GM13976 (cell line): ENCODE measurements at places on chromosomes 6 and 20.

GRCh38 chr6:108562503-108562993 lies 1.8 kb downstream of the FOXO3 start:
- DNase-seq: no peak

DNA sequence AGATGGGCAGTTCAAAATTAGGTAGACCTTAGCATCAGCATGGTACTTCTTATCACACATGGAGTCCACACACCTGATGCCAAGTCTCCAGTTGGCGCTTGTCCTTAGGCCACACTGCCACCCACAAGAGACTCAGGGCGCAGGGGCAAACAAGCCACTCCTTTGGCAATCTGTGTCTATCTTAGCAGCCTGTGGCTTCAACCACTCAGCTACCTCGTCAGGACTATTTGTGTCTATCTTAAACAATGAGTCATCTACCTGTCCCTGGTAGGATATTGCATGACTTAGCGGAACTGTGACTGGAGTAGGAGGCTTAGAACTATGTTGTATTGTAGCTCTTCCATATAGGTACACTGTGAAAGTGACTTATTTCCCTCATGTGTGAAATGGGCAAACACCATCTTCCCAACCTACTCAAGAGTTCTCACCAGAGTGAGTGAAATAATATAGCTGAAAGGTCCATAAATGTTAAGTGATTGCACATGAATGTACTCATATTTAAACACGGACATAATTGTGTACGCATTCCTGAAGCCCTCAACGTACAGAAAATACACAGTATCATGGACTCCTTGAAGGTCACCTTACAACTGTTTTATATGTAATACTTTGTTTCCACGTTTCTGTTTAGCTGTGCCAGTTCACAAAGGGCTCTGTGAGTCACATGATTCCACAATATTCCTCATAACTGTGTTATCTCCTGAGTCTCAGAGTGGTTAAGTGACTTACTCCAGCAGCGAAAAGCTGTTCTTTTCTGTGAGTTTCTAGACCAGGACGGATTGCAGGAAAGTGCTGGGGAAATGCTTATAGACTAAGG lies 1.6 kb downstream of the TRIM27 start:
- DNase-seq: no peak

DNA sequence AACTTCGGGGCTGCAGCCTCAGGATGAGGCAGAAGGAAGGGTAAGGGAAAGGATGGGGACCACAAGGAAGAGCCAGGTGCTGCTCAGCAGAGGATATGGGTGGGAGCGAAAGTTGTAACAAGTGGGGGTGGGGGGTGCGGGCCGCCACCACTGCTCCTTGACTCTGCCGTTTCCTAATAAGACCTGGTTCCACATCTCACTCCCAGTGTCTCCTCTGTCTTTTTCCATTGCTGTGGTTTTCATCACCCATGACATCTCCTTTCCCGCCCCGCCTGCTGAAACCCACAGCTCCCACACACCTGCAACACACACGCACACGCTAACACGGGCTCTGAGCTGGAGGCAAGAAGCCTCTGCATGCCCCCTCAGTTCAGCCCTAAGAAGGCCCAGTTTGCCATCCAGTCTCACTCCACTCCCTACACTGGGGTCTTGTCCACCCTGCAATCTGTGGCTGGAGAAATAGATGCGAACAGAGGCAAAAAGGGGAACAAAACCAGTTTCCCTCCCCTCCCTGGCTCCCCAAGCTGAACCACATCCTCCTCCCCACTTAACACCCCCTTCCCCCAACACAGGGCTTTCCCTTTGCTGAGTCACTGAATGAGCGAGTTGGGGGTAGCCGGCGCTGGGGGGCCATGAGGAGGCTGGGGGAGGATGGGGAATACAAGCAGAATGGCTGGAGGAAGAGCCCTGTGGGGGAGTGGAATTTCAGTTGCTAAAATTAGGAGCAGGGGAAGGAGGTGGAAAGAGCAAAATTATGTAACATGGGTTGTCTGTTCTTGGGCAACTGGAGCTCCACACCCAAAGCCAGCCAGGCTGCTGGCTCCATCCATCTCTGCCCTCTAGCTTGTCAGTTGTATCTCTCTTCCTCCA lies 11.5 kb downstream of the NFKBIL1 start:
- peak; percentile 82 for DNase-seq

GRCh38 chr6:1129131-1129530 lies 182.8 kb upstream of the FOXQ1 start:
- DNase-seq: no peak

- DNase-seq: no peak
Measured at GRCh38 chr6:137452333-137452894, 41.8 kb downstream of the OLIG3 start.

- DNase-seq: no peak
Measured at GRCh38 chr20:31440012-31440659, at the start of gene DEFB123. Gene DEFB123 (plus strand): TSS chr20:31440632. CDS start chr20:31440699, 67 bp downstream.

DNA sequence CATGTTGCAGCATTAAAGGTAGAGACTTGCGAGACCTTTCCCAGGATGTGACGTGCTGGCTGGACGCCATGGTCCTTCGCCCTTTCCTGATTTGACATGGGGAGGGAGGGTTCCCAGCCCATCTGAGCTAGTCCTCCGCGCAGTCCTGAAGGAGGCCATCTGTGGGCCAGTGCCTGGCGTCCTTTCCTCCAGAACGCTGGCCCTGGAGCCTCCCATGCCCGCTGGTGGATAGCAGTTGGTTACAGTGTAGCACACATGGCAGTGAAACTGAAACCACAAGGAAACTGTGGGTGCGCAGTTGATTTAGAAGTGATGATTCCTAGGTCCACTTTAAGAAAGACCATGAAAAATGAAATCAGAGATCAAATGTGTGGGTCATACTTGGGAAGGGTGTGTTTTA lies 193.7 kb downstream of the CDH4 start:
- no peak for DNase-seq

- DNase-seq: no peak
Measured at GRCh38 chr6:111846492-111847409, 26.5 kb downstream of the FYN start.

DNA sequence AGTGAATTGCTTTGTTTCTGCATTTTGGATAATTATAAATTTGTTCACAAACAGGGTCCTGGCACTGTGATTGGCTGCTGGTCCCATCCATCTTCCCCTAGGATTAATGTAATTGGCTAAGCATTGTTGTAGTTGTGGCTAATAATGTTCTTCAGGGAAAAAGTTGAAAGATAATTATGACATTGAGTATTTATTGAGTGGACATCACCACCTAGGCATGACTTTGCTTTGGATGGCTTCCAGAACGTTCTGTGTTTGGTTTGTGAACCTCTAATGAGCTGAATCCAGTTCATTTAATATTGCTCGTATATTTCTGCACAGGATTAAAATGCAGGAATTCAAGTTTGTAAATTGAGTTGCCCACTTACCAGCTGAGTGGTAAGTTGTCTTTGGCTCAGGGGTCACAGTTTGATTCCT lies 55.1 kb downstream of the ARID1B start:
- no peak for DNase-seq

DNA sequence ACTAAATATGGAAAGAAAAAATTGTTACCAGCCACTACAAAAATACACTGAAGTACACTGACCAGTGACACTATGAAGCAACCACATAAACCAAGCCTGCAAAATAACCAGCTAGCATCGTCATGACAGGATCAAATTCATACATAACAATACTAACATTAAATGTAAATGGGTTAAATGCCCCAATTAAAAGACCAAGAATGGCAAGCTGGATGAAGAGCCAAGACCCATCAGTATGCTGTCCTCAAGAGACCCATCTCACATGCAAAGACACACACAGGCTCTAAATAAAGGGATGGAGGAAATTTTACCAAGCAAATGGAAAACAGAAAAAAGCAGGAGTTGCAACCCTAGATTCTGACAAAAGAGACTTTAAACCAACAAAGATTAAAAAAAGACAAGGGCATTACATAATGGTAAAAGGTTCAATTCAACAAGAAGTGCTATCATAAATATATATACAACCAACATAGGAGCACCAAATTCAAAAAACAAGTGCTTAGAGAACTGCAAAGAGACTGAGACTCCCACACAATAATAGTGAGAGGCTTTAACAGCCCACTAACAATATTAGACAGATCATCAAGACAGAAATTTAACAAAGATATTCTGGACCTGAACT lies 104.8 kb downstream of the HACE1 start:
- no peak for DNase-seq

- DNase-seq: no peak
Measured at GRCh38 chr20:18635380-18635779, 47.5 kb downstream of the DTD1 start.

GRCh38 chr20:40471261-40471629 lies 217.8 kb downstream of the MAFB start:
- no peak for DNase-seq

DNA sequence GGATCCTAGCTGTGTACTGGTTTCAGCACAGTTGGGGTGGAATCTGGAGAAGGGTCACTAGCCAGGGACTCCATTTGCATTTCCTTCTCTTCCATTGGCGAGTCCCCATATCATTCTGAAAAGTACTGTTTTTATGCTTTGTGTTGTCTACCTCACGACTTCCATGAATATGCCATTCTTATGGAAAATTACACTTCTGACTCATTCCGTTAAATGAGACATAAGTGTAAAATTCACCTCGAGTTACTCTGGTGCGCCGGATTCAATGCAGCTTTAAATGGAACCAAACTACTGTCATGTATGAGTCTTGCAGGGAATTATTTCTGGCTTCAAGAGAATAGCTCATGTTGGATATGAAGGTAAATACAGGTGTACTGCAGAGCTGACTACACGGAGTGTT lies 99.2 kb downstream of the PDE7B start:
- DNase-seq: no peak

GRCh38 chr6:10347561-10348327 lies 67.1 kb downstream of the TFAP2A start:
- DNase-seq: no peak

DNA sequence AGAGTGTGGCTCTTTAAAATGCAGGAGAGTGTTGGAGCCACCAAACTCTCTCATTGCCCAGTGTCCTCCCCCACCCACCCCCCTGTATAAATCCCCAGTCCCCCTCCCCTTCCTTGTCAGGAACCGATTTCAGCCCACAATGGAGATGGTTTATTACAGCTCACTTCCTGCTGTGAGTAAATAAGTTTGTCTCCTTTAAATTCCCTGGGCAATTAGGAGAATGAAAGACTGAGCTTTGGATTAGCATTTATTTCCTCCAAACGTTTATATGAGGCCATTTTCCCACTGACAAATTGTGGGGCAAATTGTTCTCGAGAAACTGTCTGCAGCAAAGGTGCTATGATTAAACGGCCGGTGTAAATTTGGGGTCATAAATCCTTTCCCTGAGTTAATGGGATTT lies 128.8 kb downstream of the DHX35 start:
- DNase-seq: no peak

DNA sequence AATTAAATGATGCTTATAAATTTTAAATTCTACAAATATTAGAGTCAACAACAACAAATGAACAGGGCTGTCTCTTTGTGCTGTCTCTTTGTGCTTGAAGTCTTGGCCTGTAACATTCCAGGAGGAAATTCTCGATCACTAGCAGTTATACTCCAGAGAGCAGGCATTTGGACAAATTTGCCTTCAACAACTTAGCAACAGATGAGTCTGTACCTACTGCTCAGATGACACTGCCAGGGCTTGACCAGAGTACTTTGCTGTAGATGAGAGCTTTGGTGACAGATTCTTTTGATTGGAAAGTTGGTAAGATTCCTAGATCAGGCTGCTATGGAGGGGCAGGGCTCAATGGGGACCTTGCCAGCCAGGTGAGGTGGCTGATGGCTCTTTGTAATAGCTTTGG lies 217.2 kb downstream of the GRM1 start:
- no peak for DNase-seq

- DNase-seq: no peak
Measured at GRCh38 chr6:56364431-56364826, 117.0 kb upstream of the COL21A1 start.

DNA sequence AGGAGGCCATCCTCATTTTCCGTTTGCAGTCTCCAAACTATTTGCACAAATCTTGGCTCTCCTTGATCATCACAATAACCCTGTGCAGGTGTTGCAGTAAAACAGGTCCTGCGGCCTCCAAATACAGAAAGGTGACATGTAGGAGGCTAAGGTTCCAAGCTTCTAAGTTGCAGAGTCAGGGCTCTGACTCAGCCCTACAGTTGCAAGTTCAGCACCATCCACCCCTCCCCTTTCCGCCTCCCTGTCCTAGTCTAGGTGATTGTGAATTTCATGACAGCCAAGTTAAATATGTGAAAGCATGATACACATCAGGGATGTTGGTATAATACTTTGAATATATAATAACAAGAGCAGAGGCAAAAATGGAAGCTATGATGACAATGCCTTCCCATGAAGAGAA lies 317.3 kb upstream of the CDH4 start:
- DNase-seq: no peak

GRCh38 chr6:105282631-105283585 lies 103.1 kb upstream of the POPDC3 start:
- no peak for DNase-seq
